ENCODE measurements at places on chromosomes 6 and 20.

- DNase-seq: no peak
These were observed 53.7 kb upstream of the TMX4 start for GRCh38 chr20:8073024-8073832.

DNA sequence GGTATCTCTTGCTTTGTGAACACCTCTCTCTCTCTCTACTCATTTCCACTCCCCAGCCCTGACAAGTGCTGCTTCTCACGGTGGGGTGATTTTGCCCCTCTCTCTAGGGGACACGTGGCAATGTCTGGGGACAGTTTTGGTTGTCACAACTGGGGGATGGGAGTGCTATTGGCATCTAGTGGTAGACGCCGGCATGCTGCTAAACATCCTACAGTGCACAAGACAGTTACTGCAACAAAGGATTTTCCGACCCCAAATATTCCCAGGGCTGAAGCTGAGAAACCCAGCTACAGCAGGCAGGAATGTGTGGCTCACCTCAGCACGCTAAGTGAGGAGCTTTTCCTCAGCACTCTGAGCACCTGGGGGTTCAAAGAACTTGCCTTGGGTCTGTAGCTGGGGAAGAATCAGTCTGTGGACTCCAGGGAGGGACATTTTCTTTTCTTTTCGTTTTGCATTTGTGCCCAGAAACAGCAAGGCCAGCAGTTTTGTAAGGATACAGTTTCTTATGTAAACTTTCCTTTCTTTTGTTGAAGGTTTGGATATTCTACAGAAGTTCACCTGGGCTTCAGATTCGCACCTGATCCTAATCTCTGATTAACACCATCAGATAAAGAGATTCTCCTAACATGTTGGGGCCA lies 246.9 kb upstream of the ZFP64 start:
- DNase-seq: no peak

GRCh38 chr20:56945057-56945456 lies 316.0 kb downstream of the TFAP2C start:
- no peak for DNase-seq

- no peak for DNase-seq
These were observed 431.9 kb upstream of the GJE1 start for GRCh38 chr6:141700819-141701218.
